Erythroblast (primary cell): ENCODE measurements at places on chromosomes 12 and 14.

GRCh38 chr12:113097716-113098440 is 37.7 kb downstream of the RASAL1 start:
- DNase-seq: no peak

- peak; percentile 45 for DNase-seq
These were observed 326.8 kb downstream of the PDZRN4 start for GRCh38 chr12:41514907-41515306.

DNA sequence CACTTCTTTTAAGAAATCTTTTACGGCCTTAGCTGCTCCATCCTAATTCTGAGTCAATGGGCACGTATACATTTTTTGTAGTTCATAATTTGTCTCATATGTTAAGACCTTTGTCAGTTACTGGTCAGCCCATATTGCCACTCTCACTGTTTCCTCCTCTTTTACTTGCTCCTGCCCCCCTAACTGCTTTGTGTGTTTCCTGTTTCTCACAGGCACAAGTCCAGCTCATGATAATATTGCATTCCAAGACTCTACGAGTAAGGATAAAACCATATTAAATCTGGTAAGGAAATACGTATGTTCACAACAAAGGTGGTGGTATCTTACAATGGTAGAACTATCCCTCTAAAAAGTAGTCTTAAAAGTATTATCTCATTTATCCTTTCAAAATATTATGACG is 111.7 kb downstream of the DNAI7 start:
- DNase-seq: no peak

- DNase-seq: no peak
These were observed 88.5 kb downstream of the LGMN start for GRCh38 chr14:92659765-92660561.

GRCh38 chr12:107791465-107792089 is 17.1 kb downstream of the ASCL4 start:
- DNase-seq: no peak

GRCh38 chr12:57046086-57046791 is 3.7 kb downstream of the MYO1A start:
- no peak for DNase-seq
